Activated CD4-positive, alpha-beta T cell treated with anti-CD3 and anti-CD28 coated beads, Interleukin-2, Interleukin-6, amounts not matched to agents 100 ng/mL and 50 ng/mL, durations not matched to agents 16 hours and 8 hours (primary cell): ENCODE measurements at places on chromosomes 3 and 15.

DNA sequence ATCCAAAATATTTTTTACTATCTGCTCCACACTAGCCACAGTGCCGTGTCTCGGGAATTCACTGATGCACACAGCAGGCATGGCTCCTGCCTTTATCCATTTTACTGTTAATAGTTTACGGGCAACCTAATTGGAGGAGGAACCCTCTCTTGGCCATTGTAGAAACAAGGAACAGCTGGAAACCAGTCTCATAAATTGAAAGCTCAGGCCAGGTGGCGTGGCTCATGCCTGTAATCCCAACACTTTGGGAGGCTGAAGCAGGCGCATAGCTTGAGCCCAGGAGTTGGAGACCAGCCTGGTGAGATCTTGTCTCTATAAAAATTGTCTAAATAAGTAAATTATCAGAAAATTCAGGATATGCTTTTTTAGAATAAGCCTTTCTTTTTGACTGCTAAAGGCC lies 39.0 kb downstream of the IL5RA start:
- DNase-seq = no peak

GRCh38 chr15:89203705-89204273 lies 17.6 kb downstream of the RLBP1 start:
- peak; percentile 82 for DNase-seq

- DNase-seq = no peak
Measured at GRCh38 chr3:170002879-170003278, 34.9 kb upstream of the GPR160 start.

DNA sequence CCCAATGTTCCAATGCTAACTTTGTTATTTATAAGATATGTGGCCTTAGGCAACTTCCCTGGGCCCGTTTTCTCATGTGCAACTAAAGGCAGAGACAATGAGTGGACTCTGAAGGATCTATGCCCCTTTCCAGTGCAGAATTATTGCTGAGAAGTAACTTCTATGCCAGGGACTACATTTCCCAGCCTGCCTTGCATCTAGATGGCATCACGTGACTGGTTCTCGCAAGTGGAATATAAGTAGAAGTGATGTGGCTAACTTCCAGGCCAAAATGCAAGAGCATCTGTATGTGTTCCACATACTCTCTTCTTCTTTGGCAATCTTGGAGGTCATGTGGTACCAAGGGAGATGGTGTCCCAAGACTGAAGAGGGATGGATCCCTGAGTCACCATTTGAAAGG lies 674.4 kb downstream of the NTRK3 start:
- no peak for DNase-seq

DNA sequence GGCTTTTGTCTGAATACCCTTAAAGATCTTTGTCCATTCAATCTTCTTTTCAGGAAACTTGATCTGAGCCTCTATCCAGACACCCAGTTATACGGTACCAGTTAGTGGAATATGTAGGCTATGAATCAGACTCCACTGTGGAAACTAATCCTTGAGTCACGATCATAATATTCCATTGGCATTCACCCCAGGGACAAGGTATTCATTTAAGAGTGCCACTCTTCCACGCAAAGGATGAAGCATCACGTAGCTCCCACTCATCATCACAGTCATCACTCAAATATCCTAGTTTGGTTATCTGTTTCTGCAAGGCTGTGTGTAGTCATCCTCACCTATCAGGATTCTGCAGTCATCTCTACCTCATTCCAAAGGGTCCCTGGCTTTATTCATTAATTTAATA lies 85.6 kb downstream of the NEDD4 start:
- DNase-seq = no peak

GRCh38 chr3:2937055-2937454 lies 173.1 kb downstream of the IL5RA start:
- no peak for DNase-seq

DNA sequence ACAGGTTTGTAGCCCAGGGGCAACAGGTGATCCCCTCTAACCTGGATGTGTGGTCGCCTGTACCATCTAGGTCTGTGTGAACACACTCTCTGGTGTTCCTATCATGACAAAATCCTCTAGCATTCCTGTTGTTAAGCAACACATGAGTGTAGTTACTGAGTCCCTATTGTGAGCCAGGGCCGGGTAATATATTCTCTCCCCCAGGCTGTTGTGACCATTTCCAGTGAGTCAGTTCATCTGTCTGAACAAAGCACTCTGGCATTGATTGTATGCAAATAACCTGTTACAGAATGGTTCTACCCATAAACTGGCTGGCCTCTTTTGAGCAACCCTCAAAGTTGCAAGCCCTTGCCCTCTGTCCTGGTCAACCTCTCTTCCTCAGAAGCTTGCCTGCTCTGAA lies 2.6 kb upstream of the FLNB start:
- no peak for DNase-seq

GRCh38 chr15:43346305-43346704 lies 15.9 kb upstream of the LCMT2 start:
- no peak for DNase-seq

GRCh38 chr3:4426782-4427344 lies 40.2 kb downstream of the SUMF1 start:
- no peak for DNase-seq

- no peak for DNase-seq
Measured at GRCh38 chr15:29910068-29910467, 87.8 kb upstream of the TJP1 start.

DNA sequence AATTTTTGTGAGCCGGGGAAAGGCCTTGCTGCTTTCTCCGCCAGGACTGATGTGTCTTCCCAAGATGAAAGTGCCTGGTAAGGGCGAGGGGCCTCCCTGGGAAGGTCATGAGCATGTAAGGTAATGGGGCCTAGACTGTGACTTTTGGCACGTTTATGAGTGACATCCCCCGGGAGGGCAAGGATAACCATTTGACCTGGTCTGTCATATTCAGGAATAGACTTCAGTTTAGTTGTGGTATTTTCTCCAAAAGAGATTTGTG lies 631 bp upstream of the CNBP start:
- DNase-seq = peak; percentile 48

- no peak for DNase-seq
Measured at GRCh38 chr3:139121513-139122220, 77.0 kb upstream of the PRR23C start.

- no peak for DNase-seq
Measured at GRCh38 chr15:54518156-54518882, 540.1 kb downstream of the UNC13C start.

DNA sequence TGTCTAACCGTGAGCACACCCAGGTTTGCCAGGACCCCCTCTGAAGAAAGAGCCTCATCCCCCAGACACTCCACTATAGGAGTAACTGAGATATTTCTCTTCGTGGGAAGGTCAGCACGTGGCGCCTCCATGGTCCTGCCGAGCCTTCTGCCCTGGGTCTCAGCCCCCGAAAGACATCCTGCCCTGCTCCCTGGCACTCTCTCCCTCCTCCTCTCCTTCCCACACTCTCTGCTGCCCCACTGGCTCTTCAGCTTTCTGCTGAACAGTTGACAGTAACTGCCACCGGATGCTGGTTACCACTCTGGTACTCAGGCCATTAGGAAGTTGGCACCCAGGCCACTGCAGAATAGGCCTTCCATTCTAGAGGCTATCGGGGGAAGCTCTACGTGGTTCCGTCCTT lies 185.2 kb downstream of the UACA start:
- no peak for DNase-seq

- DNase-seq = peak; percentile 60
Measured at GRCh38 chr15:89090791-89091626, 2.8 kb downstream of the ABHD2 start.

- DNase-seq = no peak
Measured at GRCh38 chr3:193732391-193732790, 139.4 kb downstream of the OPA1 start.

GRCh38 chr3:37475435-37475834 lies 301.1 kb upstream of the LRRFIP2 start:
- DNase-seq = no peak

DNA sequence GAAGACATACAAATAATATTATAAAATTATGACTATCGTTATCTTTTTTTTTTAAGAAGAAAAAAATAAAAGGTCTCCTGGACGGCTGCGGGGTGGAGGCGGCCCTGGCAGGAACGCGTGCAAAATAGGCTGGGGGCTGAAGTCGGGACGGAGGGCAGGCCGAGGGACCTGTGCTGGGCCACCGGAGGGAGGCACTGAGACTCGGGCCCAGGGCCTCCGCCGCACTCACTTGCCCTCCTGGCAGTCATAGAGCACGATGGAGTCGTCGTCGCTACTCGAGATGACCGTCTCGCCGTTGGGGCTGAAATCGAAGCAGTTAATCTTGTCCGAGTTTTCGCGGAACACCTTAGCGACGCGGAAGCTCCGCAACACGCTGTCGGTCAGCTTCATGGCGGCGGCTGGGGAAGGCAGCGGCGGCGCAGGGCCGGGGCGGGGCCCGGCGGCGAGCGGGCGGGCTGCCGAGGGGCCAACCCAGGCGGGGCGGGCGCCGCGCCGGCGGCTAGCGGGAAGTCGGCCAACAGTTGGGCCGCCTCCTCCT lies 408 bp downstream of the WDR82 start:
- DNase-seq = no peak

DNA sequence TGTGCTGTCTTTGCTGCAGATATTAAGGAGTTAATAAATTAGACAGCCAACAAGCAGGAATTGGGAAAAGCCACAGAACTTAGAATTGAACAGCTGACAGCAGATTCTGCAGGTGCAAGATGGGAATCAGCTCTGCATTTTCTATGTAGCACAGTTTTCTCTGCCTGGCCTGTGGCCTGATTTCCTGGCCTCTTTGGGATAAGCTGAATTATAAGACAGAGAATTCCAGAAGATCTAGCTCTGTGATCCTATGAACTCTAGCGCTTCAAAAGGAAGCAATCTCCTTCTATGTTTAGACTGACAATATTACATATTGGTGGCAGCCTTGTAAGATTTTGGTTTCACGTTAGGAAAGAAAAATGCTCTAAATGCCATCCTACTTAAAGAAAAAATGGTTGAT lies 24.0 kb upstream of the SOX2 start:
- no peak for DNase-seq

DNA sequence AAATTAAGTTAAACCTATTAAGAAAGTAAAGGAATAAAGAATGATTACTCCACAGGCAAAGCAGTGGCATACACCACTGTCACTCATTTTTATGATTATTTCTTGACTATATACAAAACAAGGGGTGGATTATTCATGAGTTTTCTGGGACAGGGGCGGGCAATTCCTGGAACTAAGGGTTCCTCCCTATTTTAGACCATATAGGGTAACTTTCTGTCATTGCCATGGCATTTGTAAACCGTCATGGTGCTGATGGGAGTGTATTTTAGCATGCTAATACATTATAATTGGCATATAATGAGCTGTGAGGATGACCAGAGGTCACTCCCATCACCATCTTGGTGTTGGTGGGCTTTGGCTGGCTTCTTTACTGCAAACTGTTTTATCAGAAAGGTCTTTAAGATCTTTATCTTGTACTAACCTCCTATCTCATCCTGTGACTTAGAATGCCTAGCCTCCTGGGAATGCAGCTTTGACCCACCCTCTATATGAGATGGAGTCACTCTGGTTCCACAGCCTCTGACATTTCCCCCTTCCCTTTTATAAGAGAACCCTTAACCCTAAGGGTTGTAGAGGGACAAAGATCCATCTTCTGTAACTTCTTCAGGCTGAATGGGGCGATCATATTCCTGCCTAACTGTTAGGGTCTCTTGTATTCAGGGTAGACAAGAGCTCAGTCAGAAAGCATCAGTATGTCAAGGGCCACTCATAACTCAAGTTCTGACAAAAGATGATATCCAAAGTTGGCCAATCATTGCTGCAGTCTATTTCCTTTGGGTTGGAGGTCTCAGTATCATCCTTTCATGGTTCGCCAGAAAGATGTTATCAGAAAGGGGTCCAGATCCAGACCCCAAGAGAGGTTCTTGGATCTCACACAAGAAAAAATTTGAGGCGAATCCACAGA lies 79.5 kb upstream of the LIPC start:
- DNase-seq = no peak

- no peak for DNase-seq
Measured at GRCh38 chr3:130480736-130481135, 36.2 kb upstream of the COL6A6 start.

GRCh38 chr3:126781406-126781805 lies 77.4 kb downstream of the CHCHD6 start:
- DNase-seq = no peak

GRCh38 chr15:67127965-67128364 lies 62.6 kb downstream of the SMAD3 start:
- peak; percentile 59 for DNase-seq

DNA sequence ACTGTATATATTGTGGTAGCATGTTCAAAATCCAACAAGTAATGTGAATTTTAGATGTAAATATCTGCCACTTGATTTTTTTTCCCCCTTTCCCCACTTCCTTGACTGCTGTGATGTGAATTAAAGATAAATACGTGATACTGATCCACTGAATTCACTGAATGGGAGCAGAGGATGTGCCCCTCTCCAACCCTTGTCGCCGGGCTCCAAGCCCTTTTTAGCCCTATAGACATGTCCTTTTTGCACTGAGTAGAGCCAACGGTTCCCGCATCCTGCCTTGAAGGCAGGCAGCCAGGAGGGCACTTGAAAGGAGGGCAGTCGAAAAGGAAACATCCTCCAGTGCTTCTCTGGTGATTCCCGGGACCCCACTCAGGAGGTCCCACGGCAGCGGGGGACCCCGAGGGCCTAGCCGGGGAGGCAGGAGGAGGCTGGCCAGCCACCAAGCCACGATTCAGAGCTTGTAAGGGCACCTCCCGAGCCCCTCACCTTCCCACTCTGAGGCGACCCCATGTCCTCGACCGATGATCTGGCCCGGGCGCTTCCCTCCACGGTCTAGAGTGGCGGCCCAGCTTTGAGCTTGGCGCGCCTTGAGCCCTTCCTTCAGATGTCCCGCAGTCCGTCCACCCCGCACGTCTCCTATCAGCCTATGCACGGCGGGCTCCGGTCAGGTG lies 901 bp upstream of the MANF start:
- DNase-seq = peak; percentile 41

DNA sequence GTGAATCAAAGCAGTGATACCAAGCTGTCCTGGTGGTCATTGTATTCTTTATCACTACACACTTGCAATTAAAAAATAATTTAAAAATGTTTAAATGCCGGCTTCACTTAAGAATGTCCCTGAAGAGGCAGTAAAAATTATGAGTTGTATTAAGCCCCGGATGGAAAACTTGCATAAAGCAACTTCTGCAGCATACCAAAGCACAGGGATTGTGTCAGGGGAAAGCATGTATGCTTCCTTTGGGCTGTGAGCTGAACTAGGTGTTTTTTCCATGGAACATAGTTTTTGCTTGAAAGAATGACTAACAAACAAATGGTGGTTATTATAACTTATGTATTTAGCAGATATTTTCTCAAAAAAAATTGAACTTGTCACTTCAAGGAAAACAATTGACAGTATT lies 143.1 kb downstream of the ARNT2 start:
- no peak for DNase-seq

DNA sequence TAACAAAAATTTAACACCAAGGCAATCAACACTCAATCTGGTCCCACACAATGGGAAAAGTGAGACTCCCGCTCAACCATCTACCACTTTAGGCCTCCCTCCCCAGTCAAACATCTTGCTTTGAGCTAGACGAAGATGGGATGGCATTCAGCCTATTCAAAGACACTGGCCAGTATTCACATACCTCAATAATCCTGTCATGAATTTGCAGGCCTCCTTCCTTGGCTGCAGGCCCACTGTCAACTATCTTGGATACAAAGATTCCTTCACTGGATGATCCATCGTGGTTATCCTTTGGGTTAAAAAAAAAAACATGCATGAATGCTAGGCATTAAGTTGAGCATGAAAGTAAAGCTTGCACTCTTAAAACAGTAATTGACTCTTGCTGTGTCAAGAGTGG lies 22.6 kb downstream of the PDZRN3 start:
- DNase-seq = no peak
